T-helper 2 cell (primary cell): ENCODE measurements at places on chromosomes 2 and 18.

- no peak for DNase-seq
These were observed 78.6 kb downstream of the FAM228A start for GRCh38 chr2:24253303-24253919.

DNA sequence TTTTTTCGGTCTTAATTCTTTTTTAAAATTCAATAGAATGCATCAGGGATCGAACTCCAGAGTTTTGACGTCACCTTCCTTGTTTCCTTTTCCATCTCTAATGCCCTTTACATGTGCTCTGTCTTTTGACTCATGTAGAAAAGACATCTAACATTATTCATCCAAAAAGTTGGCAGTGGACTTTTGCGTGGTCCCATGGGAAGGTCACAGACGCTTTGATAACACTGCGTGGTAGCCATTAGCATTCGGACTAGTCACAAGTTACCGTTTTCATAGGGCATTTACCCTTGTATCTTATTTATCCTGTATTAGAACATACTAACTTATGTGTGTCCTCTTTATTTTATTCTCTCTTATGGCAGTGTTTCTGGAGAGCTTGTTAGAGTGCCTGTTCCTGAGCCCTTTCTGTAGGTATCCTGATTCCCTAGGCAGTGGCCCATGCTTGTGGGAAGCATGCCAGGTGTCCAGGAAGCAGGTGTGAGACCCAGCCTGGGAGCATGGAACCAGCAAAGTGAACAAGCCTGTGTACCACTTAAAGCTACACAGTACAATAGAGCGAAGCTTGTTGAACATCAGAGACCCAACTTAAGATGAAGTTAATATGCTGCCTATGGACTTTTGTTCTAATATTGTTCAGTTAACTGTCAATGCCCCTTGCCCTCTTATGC lies 73.6 kb upstream of the RBM44 start:
- no peak for DNase-seq

DNA sequence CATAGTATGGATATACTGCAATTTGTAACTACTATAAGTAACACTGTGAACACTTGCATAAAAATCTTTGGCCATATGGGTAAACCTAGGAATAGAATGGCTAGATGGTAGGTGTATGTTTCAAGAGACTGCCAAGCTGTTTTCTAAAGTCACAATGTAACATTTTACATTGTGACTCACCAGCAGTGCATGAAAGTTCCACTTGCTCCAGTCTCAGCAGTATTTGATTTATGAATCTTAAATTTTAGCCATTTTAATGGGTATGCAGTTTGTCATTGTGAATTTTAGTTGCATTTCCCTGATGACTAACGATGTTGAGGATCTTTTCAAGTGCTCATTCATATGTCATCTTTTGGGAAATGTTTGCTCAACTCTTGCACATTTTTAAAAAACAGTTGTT lies 86.1 kb downstream of the FARSB start:
- DNase-seq, result no peak

- DNase-seq, result no peak
These were observed 92.6 kb upstream of the TSPYL6 start for GRCh38 chr2:54348646-54349045.

DNA sequence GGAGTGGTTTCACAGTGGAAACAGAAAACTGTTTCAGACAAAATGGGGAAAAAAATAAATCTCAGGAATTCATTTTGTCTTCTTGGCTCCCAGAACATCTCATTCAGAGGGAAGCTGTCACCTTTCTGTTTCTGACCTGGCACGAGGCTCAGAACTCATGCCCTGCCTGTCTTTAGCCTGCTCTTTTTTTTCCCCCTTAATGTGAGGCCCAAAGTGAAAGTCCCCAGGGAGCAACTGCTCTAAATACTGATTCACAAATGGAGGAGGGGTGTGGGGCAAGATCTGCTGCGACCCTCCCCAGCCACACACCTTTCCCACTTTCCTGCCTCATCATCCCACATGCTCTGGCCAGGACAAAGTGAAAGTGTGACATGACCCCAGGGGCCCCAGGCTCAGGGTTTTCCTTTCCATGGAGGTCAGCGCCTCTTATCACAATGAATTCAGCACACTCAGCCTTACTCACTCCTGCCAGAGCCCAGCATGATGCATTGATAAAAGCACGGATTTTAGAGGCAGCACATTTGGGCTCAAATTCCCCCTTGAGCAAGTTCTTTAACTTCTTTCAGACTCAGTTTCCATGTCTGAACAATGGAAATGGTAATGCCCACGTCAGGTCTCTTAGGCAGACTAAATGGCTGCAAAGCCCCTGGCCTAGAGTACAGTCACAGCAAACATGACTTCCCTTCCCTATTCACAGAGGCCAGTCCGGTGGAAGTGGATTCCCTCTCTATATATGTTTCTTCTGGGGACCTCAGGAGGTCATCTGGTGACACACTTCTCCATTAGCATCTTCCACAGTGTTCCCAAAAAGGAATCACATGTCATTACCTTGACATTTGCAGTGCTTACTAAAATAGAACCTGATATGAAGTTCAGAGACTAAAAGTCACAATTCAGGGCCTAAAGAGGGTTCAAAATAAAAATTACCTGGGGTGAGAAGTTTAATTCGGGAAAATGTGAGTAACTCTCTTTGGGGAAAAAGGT lies 55.3 kb upstream of the TMEM163 start:
- no peak for DNase-seq

DNA sequence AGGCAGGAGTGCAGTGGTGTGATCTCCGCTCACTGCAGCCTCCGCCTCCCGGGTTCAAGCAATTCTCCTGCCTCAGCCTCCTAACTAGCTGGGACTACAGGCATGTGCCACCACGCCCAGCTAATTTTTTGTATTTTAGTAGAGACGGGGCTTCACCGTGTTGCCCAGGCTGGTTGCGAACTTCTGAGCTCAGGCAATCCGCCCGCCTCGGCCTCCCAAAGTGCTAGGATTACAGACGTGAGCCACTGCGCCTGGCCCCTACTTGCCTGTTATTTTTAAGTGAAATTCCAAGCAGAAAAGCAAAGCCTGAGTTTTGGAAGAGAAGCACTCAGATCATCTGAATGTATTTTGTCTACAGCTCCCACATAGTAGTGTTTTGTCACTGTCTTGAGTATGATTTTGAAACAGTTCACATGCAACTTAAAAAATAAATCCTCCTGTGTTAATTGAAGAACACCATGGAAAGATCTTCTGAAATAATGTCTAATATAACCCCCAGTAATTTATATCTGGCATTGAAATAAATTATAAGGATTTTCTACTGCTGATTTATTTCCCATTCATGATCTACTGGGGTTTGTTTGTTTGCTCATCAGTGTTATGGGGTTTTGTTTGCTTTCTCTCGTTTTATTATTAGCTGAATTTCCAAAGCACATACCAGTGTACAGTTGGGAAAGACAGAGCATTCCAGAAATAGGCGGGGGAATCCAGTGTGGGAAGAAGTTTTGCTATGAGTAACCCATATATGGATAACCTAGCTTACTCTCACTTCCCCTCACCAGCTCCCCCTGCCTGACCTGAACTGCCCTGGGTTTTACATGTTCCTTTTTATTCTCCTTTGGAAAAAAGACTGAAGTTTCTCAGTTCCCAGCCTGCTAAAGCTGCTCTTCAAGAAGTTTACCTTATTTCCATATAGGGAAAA lies 80.1 kb upstream of the MAP3K20 start:
- DNase-seq, result no peak

DNA sequence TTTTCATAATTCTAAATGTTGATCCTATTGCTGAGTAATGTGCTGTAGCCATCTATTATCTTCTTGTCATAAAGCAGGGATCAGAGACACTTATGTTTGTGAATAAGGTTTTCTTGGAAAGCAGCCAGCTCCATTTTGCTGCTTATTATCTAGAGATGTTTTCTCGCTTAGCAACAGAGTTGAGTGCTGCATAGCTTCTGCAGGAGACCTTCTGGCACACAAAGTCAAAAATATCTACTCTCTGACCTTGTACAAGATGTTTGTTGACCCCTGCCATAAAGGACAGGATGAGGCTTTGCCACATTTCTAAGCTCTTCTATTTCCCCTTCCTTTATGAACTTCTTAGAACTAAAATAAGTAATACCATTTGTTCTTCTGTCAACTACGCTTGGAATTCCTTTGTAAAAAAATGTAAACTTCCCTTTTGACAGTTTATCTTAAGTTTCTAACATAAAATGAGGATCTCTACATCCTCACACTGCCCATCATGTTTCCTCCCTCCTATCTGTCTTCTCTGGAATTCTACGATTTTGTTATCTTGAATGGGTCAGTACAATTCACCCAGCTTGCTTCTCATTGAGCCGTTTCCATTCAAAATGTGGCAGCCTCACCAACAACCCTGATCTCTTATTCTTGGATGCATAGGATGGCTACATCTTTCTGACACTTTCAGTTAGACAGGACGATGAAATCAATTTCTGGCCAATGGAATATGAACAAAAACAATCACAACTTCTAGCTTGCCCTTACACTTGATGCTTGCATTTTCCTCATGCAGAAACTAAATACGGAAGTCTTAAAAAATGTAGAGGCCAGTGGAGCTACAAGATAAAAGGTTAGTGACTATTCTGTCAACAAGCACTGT lies 1377.0 kb downstream of the SUCLG1 start:
- no peak for DNase-seq

- no peak for DNase-seq
These were observed 45.5 kb upstream of the LDAH start for GRCh38 chr2:20868377-20868776.

DNA sequence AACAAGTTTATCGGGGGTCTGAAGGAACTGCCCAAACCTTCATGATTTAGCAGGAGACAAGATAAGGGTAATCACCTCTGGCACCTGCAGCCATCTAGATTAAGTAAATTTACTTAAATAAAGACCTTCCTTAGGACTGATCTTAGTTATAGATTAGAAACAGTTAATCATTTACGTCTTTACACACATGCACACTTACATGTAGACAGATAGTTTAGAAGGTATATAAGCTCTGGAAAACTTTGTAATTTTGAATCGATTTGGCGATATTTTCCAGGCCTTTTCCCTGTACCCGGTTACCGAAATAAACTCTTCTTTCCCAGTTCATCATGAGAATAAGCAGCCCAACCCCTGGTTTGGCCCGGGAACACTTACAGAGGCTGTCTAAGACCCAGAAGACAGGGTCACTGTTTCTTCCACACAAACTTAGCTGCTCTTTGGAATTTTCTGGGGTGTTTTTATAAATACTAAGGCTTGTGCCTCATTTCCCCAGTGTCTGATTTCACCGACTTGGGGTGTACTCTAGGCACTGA lies 560 bp upstream of the SKA1 start:
- no peak for DNase-seq

DNA sequence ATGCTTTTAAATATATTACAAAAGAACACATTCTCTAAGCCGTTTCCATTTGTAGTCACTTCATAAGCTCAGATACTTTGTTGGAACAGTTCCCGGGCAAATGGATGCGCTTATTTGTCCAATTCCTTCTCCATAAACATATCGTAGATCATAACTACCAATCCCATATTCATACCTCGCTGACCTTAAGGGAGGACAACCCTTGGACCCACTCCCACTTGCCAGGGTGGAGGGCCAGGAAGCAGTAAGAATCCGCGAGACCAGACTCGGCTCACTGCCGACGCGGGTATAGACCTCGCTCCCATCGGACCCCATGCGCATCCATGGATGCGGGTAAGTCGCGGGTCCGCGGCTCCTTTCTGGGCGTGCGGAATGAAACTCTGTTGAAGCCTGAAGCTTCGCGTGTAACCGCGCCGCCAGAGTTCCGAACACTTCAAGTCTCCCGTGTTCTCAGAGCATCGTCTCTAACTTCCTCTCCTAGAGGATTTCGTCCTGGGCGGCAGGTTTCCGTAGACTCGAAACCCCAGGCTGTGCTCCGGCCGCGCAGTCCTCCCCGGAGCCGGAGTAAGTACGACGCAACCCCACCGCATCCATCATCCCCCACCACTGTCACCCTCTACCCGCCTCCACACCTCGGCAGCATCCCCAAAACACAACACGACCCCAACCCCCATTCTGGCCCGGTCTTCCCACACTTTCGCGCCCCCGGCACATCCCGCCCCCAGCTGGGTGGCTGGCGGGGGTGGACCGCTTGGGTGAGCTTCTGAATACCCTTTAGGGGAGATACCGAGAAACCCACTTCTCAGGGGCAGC lies 1.1 kb downstream of the DSC3 start:
- no peak for DNase-seq

GRCh38 chr2:179422037-179422643 lies 157.5 kb upstream of the SESTD1 start:
- no peak for DNase-seq

DNA sequence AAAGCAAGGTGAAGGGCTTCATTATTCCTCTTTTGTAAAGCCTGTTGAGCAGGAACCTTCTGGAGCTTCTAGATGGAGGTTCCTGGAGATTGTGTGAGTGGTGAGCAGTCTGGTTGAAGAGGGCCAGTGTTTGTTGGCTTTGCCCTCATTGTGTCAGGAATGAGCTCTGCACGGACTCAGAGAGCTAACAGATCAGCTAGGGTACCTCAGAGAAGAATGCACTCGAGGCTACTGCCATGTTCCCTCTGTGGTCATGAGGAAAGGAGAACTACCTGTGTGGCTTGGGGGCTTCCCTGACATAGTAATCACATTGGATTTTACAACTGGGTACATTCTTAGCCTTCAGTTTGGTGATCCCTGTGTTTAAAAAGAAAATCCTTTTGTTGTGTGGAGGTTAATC lies 46.6 kb downstream of the SPTBN1 start:
- no peak for DNase-seq

GRCh38 chr18:36427831-36428230 lies 130.3 kb downstream of the FHOD3 start:
- no peak for DNase-seq

DNA sequence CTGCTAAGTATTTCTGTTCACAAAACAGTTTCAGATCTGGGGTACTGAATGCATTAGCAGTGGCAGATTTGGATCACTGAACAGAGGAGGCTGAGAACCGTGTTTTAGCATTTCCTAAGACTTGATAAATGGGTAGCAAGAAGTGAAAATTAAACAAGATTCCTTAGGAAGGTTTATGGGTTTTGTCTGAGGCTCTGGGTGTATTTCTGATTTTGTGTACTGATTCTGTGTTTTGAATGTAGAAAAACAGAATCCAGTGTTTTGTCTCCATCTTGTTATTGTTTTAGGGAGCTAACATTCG lies 1.4 kb downstream of the FAM117B start:
- no peak for DNase-seq

DNA sequence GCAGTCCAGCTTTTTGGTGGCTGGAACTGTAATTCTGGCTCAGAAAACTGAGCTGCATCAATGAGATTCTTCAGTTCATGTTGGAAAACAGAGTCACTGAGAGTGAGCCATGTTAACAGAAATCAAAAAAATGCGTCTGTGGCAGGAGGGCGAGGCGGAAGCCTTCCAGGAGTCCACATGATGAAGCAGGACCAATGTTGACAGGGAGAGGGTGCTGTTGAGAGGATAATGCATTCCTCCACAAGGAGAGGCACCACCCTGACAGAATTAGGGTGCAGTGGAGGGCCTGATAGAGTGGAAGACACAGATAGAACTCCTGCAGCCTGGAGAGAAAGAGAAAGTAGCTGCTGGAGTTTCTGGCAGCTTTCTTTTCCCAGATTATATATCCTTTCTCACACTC lies 111.5 kb downstream of the MGAT5 start:
- DNase-seq, result no peak

GRCh38 chr2:212953170-212953920 lies 198.1 kb downstream of the IKZF2 start:
- no peak for DNase-seq

- no peak for DNase-seq
These were observed 55.6 kb downstream of the ANKRD44 start for GRCh38 chr2:197254776-197255530.
